ENCODE measurements at places on chromosomes 5 and 9. TPM values are rescaled to one million over a fixed set of nuclear protein-coding genes. Genes with fewer than 3 reads are reported as not detected.

Gene TAS2R1
- not detected for total RNA-seq

Gene HEMGN
- total RNA-seq: 1.2 TPM

Gene SLC1A1
- not detected for total RNA-seq

Gene ALDH1A1
- not detected for total RNA-seq

Gene BTNL3
- total RNA-seq: not detected

Gene TEX48
- total RNA-seq: 1.7 TPM

Gene SPINK5
- total RNA-seq: not detected

Gene CDC20B
- 0.13 TPM for total RNA-seq

Gene PDE6A
- not detected for total RNA-seq

- no peak for DNase-seq
Measured at GRCh38 chr9:91161465-91162300, 200.0 kb downstream of the AUH start.

- DNase-seq: no peak
Measured at GRCh38 chr9:26925609-26926008, 21.4 kb downstream of the PLAA start.

DNA sequence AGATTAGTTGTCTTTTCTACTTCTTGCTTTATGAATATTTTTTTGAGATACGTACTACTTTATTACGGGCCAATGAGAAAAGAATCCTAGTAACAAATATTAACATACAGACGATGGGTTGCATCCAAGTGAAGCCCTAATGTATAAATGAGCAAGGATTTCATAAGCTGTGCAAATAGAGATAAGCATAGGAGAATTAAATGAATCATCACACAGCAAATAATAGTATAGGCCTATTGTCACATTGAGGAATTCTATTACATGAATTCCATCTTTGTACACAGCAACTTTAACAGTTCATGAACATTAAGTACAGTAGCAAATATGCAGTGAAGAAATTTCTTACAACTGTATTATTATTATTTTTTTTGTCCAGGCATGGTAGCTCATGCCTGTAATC lies 78.0 kb downstream of the ACER2 start:
- no peak for DNase-seq

DNA sequence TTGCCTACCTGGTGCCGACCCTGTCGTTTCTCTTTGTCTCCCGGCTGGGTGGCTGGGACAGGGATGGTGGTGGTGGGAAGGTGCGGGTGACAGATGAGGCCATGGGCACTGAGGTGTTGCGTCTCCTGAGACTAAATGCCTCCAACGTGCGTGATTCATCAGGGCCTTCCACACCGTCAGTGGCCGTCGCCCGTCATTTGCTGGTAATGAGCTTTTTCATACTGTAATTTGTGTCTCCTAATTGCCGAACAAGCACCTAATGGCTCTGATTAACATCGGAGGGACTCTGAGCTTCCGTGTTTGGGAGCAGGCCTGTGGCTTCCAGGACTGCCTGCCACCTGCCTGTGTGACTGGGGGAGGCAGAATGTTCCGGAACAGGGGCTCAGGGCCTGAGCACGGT lies 35.2 kb downstream of the RXRA start:
- DNase-seq: no peak

GRCh38 chr9:92947268-92948037 lies at the start of gene FGD3:
TSS of gene FGD3 (plus strand) at chr9:92947523. CDS start at chr9:92976257, 28,734 bp downstream.
- peak; percentile 52 for DNase-seq

GRCh38 chr5:100110497-100110896 lies 424.7 kb upstream of the FAM174A start:
- no peak for DNase-seq

- no peak for DNase-seq
Measured at GRCh38 chr5:141779503-141779973, 97.5 kb upstream of the ARAP3 start.

GRCh38 chr5:62214701-62215100 lies 91.3 kb upstream of the KIF2A start:
- no peak for DNase-seq

DNA sequence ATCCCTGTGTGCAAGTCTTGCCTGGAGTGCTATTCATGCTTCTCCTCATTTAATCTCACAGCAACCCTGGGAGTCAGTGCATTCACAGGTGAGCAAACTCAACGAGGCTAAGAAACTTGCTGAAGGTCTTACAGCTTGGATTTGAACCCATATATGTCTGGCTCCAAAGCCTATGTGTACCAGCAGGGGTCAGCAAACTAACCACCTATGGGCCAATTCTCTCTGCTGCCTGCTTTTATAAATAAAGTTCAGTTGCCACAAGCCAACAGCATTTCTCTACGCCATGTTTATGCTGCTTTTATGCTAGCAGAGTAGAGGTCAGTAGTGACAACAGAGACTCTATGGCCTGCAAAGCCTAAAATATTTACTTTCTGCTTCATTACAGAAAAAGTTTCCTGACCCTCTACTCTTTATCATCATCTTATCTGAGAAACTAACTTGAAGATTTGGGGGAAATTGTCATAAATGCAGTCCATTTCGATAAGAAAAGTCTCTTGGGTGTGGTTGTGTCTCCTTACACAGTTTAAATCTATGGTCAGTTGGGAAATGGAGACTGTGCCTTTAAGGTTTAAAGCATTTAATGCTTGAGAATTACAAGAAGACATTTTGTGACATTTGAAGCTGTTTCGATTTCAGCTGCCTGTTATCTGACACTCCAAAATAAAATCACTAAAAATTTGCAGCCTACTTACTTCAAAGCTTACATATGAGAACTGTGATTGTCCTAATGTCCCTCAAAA lies 137.7 kb downstream of the PRELID2 start:
- DNase-seq: peak; percentile 28

DNA sequence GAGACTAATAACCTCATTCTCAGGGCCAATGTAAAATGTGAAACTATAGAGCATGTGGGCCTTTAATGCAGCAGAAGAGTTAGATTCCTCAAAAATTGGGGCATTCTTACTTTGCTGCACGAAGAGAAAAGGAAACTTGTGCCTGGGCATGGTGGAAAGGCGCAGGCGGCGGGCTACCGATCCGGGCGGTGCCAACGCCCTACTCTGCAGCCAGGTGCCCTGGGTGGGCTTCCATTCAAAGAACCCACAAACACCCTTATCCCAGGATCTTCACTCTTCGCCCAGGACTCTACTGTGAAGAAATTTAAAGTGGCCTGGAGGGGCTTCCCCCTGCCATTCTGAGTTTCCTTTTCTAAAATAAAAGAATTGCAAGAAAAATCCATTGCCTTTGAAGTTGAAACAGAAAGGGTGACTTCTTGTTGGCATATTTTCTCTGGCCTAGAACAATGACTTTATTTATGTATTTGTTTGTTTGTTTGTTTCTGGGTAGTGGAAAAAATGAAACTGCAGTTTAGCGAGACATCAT lies 124.9 kb downstream of the TMEM161B start:
- DNase-seq: no peak

DNA sequence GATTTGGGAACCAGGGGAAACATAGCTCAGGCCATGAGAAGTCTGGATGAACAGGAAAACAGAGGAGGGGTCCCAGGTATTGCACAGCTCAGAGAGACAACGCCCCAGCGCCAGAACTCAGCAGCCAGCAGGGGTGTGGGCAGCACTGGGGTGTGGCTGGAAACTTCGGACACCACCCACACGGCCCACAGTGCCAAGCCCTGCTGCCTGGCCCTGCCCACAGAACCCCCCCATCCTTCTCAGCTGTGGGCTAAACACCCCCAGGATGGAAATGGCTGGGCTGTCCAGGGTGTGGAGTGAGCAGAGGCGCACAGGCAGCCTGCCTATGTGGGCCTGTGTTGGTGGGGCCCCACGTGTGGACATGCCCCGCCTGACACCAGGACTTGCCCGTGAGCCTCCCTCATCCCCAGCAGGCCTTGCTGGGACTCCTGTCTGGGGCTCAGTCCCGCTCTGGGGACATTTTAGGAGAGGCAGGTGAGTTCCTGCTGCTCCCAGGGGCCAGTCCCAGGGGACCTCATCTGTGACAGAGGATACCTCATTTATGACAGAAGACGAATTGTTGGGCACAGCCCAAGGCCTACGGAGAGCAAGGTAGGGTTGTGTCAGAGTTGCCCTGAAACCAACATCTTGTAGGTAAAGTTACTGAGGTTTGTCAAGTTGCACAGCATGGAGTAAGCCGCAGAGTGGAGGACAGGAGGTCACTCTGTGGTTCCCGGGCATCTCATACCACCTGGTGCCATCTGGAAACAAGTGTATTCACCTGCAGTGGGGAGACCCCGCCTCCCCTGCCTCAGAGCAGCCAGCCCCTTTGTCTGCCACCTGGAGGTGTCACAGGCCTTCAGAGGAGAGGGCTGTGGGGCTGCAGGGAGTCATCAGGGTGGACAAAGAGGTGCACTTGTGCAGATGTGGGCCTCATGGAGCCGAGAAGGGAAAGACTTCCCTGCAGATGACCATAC lies 183.2 kb downstream of the AUH start:
- DNase-seq: peak; percentile 21

DNA sequence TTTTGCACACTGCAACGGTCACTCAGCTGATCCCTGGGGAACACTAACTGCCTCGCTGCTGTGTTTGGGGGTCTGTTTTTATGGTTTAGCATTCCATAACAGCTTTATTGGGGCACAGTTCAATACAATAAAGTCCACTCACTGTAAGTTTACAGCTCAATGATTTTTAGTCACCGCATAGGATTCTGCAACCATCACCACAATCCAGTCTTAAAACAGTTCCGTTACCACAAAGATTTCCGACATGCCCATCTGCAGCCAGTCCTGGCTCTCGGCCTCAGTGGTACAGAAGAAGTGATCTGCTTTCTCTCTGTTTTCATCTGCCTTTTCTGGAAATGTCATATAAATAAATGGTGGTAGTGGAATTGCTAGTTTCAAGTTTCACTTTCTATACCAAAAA lies 23.6 kb downstream of the OR2V2 start:
- no peak for DNase-seq

GRCh38 chr9:93132287-93132927 lies 1.6 kb downstream of the NINJ1 start:
- no peak for DNase-seq

- no peak for DNase-seq
Measured at GRCh38 chr5:126967808-126968466, 62.4 kb downstream of the MARCHF3 start.

- DNase-seq: no peak
Measured at GRCh38 chr5:172929371-172929838, 29.8 kb upstream of the RPL26L1 start.

GRCh38 chr5:31751610-31752009 lies 112.7 kb downstream of the PDZD2 start:
- DNase-seq: no peak

DNA sequence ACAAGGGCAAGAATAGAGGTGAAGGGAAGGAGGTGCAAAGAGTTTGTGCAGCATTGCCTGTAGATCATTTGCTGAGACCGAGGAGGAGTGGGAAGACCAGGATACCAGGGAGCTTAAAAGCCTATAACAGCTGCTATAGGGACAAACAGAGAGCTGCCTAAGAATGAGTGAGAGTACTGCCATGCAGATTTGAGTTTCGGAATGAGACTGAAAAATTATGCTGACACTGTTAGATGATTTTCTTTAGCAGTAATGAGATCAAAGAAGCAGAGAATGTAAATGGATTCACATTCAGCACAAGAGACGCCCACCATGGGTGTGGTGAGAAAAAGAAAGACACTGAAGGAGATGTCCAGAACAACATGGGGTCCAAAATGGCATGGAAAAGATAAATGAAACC lies 69.7 kb downstream of the EPB41L4A start:
- no peak for DNase-seq

- DNase-seq: no peak
Measured at GRCh38 chr5:140295414-140295813, 7.5 kb downstream of the PFDN1 start.

DNA sequence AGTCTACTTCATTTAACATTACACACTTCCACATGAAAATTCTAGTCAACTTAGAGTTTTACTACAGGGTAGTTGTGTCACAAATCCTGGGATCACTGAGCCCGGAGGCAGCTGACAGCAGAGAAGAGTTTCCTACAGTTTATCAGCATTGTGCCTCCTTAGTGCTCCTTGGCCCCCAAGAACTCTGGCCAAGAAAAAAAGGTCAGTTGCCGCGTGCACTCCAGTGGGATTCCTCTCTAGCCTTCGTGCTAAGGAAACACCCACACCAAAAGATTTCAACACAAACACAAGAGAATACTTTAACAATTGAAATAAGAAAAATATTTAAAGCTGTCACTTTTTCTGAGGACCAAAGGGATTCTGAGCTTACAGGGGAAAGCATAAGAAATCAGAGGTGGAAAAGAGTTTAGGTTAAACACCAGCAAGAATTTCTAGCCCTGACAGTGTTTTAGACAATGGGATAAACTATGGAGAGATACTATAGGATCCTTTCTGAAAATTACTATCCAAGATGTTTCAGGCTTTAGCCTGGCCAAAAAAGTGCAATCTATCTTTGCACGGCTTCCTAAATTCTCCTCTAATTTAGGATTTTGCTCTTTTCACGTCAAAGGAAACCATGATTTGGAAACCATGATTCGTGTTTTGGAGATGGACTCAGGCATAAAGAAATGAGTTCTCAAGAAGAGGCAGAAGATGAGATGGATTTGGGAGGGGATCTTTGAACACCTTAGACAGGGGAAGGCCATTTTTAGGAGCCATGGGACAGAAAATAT lies 606.8 kb downstream of the RAB3C start:
- no peak for DNase-seq

- no peak for DNase-seq
Measured at GRCh38 chr5:73188764-73189531, 16.0 kb downstream of the TMEM174 start.

DNA sequence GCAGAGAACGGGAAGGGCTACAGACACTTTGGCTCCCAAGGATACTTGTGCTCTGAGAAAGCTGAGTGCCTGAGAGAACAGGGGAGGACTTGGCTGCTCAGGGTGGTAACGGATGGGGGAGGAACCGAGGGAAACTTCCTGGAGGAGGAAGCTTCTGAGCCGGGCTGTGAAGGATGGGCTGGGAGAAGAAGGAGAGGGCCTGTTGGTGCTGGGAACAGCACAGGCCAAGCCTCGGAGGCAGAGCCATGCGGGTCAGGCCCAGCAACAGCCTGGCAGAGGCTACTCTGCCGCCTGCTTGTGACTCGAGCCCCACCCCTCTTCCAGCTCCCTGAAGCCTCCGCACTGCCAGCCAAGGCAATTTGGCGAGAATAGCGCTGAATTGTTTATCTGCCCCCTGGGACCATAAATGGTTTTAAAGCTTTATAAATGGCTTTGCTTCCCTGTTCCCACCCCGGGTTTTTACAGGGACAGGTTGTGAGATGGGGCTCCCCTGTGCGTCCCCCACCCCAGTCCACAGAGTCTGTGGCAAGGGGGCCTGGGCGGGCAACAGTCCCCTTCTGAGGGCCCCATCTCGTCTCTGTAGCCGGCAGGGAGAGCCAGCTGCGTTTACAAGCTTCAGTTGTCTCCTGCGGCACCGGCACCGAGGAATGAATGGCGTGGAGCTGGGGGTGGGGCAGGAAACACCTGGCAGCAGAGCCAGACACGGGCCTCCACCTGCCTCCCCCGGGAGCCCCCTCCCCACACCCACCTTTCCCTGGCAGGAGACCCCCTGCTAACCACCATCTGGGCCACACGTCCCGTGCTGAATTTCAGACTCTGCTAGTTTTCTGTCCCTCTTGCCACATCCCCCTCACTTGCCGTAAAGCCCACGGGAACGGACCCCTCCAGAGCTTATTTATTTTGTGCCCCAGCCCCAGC lies 24.4 kb downstream of the FAM163B start:
- DNase-seq: no peak
